ENCODE measurements at places on chromosomes 6 and 20.

DNA sequence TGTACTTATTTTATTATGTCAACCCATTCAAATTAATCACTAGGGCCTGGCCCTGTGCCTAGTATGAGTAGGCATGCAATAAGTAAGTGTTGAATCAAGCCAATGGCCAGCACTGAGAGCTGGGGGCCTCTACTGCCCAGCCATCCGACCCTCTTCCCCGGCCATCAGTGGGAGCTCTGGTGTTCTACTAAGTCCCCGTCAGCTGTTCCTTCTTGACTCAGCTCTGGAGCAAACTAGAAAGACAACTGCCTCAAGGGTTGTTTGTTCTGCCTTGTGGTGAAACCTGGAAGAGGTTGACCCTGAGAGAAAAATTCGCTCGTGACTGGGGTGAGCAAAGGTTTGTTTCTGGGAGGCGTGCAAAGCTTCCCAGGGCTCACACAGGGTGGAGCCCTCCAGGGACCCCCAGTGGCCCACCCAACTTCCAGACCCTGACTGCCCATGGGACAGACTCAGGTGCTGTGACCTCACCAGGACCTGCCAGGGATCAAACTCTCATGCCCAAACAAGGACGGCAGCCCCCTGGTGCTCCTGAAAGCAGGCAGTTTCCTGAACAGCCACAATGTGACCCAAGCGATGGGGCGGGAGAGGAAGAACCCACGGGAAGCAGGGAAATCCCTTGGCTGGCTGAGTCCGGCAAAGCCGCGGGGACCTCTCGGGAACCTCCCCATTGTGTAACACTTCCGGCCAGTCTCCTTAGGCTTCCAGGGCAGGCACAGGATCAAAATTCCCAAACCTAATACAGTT lies 50.4 kb downstream of the BANF2 start:
- DNase-seq = no peak

DNA sequence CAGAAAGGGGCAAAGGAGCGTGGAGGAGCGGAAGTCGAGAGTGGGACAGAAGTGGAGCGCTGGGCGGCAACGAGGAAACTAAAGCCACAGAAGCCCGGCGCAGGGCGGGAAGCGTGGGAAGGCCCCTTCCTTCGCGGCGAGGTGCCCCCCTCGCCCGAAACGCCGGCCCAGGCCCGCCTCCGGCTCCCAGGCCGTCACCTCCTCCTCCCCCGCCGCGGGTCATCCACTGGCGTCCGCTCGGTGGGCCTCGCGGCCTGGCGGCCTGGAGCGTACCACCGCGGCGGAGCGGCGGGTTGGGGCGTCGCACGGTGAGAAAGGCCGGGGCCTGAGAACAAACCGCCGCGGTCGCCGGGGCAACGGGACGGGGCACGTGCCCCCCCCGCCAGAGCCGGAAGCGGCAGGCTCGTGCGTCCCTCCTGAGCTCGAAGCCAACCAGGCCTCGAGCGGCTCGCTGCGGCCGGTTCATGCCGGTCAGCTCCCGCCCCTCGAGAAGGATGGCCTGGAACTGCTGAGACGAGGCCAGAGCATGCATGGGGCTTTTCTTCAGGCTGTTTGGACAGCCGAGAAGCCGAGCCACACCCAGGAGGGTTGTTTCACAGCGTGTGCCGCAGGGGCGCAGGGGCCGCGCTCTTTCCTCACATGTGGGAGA lies at the start of gene TCP11:
TSS of gene TCP11 (minus strand) at position 333 of the 649 bp plus-strand sequence. CDS start 469 bp downstream, outside the sequence.
- DNase-seq = no peak

DNA sequence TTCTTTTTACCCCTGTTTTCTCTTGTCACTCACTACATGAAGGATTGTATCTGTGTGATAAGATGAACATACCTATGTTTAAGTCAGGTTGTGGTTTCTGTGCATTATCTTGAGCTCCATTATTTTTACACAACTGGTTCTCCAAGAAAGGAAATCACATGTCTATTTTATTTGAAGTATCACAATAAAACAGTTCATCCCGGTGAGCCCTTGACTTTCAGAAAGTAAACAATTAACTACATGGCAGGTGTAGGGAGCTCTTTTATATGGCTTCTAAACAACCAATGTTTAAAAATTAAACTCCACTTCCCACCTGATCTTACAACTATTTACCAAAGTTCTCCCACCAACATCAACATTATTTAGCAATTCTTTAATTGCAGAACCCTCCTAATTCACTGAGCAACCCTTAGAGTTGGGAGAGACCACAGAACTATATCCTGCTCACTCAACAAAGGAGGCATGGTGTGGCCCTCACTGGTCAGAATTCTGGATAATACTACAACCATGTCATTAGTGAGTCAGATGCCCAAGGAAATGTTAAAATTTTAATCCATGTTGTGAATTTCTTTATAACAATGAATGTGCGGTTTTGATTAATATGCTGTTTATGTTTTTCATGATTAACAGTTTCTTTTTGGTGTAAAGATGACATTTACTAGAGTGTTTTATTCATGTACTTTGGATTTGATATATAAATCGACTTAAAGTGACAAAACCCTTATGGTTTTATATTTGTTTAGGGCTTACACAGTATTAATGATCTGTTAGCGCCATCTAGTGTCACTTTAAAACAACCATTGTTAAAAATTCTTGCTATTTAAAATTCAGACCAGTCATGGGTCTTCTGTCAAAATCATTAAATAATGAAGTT lies 50.0 kb upstream of the SCGN start:
- peak; percentile 39 for DNase-seq

GRCh38 chr20:36303020-36303595 lies 3.0 kb upstream of the DLGAP4 start:
- no peak for DNase-seq

GRCh38 chr6:40794586-40794985 lies 207.4 kb upstream of the LRFN2 start:
- no peak for DNase-seq

DNA sequence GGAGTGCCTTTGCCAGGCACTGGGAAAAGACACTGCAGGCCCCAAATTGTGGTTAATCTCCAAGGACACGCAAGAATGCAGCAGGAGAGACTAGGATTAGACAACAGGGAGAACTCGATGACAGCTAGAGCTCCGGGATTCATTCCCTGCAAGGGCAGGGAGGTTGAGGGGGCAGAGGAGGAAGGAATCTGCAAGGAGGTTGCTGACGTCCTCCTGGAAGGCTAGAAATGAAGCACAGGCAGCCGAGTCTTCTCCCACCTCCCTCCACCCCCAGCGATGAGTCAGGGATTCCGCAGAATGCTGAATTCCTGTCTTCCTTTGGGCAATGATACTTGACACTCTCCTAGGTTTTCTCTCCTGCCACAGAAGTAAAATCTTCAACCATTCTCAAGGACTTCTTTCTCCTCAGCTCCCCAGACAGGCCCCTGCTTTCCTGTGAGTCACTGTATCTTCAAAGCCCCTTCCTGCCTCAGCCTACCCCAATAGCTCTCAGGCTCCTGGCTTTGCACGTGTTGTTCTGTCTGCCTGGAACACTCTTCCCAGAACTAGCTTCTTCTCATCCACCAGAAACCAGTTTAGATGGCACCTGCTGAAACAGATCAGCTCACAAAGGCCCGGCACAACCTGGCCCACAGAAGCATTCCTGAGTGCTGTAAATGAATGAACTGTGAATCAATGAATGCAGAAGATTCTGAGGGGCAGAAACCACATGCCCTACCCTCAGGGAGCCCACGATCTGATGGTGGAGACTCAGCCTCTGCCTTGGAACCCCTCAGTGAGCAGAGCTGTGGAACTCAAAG lies 85.6 kb downstream of the MRPL14 start:
- DNase-seq = no peak

- DNase-seq = no peak
Measured at GRCh38 chr6:64064919-64065318, 429.3 kb downstream of the PHF3 start.

- no peak for DNase-seq
Measured at GRCh38 chr6:47086051-47086770, 44.1 kb upstream of the ADGRF1 start.

DNA sequence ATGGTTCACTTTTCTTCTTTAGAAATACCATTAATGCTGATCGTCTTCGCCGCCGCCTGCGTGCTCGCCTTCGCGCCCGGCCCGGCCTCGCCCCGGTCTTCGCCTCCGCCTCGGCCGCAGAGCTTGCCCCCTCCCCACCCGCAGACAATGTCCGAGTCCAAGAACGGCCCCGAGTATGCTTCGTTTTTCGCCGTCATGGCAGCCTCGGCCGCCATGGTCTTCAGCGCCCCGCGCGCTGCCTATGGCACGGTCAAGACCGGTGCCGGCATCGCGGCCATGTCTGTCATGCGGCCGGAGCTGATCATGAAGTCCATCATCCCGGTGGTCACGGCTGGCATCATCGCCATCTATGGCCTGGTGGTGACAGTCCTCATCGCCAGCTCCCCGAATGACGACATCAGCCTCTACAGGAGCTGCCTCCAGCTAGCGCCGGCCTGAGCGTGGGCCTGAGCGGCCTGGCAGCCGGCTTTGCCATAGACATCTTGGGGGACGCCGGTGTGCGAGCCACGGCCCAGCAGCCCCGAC lies 4.8 kb upstream of the PRPH2 start:
- DNase-seq = peak; percentile 26

- DNase-seq = no peak
Measured at GRCh38 chr20:21862956-21863355, 157.5 kb downstream of the PAX1 start.

- no peak for DNase-seq
Measured at GRCh38 chr6:23851522-23851921, 274.5 kb upstream of the NRSN1 start.

DNA sequence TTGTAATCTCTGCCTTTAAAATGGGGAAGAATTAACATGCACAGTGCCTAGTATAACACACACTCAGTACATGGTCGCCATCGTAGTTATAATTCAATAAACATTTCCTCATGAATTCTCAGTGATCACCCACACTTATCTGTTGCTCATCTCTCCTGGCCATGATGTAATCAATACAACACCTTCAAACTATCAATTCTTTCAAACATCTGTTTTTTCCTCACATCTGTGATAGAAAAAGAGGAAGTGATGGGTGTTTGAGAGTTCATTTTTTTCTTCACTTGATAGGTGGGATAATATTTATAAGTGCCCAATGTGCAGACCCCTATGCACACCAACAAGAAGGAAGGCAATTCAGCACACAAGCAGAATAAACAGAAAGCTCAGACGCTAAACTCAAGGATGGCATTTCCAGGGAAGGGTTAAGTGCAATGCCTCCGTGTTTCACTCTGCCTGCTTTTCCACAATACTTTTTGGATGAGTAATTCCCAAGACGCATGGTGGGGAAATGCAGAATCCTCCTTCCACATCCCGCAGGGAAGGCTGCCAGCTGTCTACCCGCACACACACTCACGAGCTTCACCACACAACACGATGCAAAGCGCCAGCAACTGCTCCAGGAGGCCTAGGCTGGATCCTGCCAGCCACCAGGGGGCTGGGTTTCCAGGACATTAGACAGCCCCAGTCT lies 100.3 kb downstream of the GMPR start:
- DNase-seq = no peak

- DNase-seq = no peak
Measured at GRCh38 chr6:129189266-129189665, 306.3 kb downstream of the LAMA2 start.

DNA sequence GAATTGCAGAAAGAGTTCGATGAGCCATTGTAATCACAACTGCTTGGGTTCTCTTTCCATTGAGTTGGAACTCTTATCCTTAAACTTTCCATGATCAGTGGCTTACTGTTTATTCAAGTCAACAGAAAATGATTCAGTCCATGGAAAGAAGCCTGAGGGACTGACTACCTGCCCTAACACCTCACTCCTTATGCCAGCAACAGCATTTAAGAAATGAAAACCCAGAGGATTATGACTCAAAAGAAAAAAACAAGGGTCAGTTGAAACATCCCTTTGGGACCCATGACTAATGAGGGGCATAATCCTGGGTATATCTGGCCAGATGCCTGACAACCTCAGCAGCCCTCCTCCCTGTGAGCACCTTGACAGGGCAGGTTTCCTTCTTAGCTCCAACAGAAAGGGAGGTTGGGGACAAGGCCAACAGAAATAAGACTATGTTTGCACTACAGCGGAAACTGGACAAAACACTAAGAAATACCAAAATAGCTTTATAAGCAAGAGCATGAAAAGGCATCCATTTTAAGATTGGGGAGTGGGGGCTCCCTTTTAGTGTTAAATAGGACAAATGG lies 106.7 kb downstream of the MAP3K5 start:
- no peak for DNase-seq

DNA sequence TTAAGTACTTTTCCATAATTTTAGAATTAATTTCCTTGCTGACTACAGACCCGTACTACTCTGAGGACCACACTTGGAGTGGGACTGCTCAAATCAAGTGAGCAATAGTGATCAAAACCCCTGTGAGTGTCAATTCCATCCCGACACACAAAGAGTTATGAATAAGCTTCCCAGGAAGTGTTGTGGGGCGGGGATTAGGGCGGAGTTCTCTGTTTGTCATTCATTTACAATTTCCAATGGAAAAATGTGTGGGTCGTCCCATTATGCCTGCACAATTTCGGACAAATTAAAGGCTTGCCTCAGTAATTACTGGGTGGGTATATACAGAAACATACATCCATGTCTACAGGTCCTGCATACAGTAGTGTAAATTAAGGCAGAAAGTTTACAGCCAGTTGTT lies 84.2 kb downstream of the ISM1 start:
- no peak for DNase-seq

- DNase-seq = peak; percentile 11
Measured at GRCh38 chr20:48153523-48153922, 368.2 kb upstream of the SULF2 start.

- DNase-seq = no peak
Measured at GRCh38 chr20:33007376-33008335, at the start of gene BPIFB2. TSS of gene BPIFB2 (plus strand) at chr20:33007704. CDS start at chr20:33008575, 871 bp downstream.

DNA sequence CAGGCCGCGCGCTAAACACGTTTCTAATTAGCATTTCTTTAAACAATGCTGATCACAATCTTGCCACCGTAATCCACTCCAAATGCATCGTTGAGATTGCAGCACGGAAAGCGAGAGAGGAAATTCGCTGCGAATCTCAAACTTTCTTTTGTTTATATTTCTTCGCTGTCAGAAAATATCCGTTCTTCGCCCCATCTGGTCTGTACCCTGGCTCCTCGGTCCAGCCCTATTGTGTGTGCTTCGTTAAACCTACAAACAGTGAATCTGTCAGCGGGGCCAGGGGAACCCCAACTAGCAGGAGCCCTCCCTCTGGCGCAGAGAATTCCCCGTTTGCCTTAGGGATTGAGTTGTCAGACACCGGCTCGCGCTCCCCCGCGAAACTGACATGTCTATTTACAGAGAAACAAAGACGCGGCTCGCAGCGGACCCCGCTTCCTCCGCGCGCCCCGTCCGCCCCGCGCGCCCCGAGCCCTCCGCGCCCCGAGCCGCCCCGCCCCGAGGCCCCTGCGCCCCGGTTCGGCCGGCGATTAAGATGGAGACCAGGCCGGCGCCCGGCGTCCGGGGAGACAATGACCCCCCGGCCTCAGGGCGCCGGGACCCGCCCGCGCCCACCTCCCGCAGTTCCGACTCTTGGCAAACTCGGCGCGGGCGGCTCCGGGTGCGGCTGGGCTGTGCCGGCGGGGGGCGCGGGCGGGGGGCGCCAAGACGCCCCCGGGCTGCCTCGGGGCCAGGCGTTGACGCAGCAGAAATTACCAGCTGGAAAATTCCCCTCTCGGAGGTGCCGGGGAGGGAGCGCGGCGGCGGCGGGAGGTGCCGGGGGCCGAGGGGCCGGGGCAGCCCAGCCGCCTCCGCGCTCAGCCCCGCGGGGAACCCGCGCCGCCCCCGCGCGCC lies 874 bp downstream of the ZBTB46 start:
- peak; percentile 64 for DNase-seq

All from cerebellum (tissue), 4 donors.